ENCODE measurements at places on chromosomes 2 and 18. TPM values are rescaled to one million over a fixed set of nuclear protein-coding genes. Genes with fewer than 3 reads are reported as not detected.

The NEU4 gene
- 1.2 TPM for polyA plus RNA-seq

DNA sequence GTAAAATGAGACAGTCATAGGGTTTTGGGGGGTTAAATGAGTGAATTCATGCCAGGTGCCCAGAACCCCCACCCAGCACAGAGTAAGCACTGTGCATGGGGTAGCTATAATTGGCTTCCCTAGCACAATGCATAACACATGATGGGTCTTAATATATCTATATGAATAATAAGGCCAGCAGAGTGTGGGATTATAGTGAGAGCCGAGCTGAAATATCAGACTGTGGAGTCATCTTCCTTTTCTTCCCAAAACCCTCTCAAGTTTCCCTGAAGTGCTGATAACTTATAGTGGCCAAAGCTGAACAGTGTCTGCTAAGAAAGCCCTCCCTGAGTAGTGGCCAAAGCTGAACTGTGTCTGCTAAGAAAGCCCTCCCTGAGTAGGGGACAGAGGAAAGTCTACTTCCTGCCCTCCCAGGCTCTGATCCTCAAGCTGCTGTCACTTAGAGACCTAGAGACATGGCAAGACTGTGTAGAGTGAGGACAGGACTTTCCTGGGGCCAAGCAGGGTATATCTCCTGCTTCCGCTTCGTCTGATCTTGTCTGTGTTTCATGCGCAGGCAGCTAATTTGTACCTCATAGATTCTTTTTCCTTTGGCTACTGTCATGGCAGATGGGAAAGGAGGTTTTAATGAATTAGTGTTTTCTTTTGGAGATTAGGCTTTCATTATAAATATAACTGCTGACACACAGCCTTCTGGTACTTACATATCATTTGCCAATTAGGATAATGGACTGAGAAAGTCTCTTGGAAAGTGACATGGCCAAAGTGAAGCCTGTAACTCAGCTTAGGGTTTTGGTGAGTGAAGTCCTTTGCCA lies 94.9 kb downstream of the FHOD3 start:
- no peak for DNase-seq

The SP140 gene
- 1.3 TPM for polyA plus RNA-seq

The RPRM gene
- polyA plus RNA-seq: 3.2 TPM

GRCh38 chr18:71045331-71046065 lies 756.7 kb downstream of the SOCS6 start:
- no peak for DNase-seq

DNA sequence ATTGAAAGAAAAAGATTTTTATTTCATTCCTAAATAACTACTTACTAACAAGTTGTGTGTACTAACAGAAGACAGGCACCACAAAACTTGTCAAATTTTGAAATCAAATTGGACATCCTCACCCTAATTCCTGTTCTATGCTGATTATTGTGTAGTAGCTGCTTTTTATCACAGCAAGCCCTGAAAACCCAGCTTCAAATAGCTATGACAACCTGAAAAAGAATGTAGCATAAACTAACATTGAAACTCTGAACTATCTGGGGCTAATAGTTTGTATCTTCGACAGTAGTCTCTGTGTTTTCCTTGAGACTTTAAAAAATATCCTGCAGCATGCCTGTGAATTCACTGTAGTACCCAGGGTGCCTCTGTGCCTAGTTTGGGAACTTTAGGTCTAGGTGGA lies 122.6 kb downstream of the WDPCP start:
- DNase-seq: no peak

DNA sequence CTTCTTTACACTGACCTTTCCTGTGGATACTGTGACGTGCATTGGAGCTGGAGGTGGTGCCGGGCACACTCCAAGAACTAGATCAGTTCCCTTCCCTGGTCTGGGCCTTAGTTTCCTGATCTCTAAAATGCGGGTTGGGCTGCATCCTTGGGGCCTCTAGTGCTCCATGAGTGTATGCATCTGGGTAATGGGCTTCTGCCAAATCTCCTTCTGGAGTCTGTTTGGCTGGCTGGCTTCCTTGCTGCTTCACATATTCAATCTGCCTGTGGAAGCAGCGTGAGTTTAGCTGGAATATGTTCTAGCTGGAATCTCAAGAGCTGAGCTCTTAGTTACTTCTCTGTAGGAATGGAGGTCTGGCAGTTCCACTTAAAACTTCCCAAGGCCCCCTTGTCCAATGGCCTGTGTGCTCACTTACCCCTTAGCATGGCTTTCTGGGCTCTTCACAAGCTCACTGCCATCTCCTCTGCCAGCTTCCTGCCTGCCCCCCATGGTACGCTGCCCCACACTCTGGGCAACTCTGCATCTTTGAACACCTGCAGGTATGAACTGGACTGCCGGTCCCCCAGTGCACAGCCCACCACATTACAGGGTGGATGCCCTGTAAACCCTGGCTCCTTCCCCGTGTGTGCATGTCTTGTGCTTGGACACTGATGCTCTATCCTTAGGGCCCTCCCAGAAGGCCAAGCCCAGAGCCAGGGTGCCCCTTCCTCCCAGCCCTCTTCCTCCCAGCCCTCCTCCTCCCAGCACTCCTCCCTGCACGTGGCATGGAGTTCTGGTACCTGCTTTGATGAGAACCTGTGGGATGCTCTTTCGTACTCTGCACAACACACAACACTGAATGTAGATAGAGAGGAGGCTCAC lies 103.6 kb upstream of the SMAD2 start:
- DNase-seq: no peak

All from left kidney (tissue), 8 donors.